ENCODE measurements at places on chromosomes 2 and 18.
A peak's percentile ranks its signal among the peaks of the same experiment; 100 is the strongest.

DNA sequence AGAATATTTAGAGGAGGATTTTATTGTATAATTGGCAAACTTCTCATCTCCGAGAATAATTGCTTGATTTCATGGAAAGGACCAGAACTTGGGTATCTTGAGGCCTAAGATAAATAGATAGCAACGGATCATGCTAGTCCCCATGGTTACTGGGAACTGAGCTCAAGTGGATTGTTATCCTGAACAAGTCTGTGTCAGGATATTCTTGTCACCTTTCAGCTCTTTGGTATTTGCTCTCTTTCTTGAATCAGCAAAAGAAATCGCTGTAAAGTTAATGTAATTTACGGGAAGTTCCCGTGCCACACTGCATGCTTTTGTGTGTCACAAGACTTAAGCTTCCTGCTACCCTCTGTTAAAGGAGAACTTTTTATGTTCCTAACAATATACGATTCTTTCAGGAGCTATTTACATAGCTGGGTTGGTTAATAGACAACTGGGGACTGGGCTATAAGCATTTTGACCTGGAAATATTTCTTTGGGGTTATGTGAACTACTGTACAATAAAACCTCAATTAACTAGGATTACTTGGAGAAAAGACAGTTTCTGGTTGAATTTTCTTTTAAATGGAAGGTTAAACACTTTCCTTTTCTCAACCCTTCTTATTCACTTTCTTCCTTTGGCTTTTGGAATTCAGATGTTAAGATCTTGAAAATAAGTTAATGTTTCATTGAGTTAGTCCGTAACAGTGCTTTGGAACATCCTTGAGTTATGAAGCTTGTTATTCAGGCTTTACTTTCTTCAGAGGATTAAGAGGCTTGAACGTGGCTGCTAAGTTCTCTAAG is 151.2 kb downstream of the FMNL2 start:
- no peak for DNase-seq

- DNase-seq = no peak
These were observed 678.9 kb upstream of the CELF4 start for GRCh38 chr18:38244480-38244879.

GRCh38 chr2:155424518-155424917 is 726.0 kb downstream of the KCNJ3 start:
- no peak for DNase-seq

GRCh38 chr2:148044322-148044721 is 23.4 kb downstream of the MBD5 start:
- no peak for DNase-seq

DNA sequence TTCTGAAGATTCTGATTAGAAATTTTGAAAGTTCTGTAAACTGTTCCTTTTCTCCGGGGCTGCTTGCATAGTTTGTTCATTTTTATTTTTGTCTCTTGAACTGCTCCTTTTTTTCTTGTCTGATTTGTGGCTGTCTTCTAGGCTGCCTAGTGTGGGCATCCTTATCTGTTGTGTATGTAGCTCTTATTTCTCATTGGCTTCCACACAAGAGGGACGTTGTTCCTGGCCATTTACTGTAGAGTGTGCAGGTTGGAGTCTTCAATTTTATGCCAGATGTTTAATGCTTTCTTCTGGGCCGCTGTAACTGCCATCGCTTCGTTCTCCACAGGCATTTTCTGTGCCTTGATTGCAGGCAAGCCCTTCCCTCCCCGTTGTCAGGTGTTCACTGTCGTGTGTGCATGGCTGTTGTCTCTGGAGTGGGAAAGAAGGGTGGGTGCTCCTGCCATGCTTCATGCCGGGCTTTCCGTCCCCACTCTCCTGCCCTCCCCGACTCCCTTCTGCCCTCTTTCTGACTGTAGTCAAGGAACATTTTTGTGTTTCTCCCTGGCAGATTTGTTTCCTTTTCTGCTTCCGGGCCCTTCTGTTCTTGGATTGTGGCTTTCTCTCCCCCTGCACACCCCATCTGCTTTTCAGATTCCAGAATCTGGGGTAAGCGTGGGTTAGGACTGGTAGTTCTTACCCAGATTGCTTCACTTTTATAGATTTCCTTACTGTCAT is 15.5 kb downstream of the CEP192 start:
- no peak for DNase-seq

GRCh38 chr2:96787411-96787810 is 26.7 kb downstream of the CNNM4 start:
- DNase-seq = no peak

- peak; percentile 57 for DNase-seq
These were observed 29.7 kb downstream of the NOL10 start for GRCh38 chr2:10659898-10660568.

DNA sequence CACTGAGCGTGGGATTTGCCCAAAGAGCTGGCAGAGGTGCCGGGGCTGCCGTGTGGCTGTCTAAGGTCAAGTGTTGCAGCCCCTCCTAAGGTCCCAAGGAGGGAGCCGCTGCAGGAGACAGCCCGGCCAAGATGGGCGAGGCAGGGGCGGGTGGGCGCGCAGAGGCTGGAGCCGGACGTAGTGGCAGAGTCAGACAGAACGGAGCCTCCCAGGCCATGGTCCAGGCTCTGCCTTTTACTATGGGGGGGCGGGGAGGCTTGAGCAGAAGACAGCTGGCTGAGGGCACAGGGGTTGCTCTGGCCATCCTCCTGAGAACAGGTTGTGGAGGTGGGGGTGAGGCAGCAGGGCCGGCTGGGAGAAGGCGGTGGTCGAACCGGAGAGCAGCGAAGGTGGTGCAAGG is 27.5 kb upstream of the PRLH start:
- no peak for DNase-seq

- no peak for DNase-seq
These were observed 5.6 kb downstream of the LGALSL start for GRCh38 chr2:64459575-64459974.

DNA sequence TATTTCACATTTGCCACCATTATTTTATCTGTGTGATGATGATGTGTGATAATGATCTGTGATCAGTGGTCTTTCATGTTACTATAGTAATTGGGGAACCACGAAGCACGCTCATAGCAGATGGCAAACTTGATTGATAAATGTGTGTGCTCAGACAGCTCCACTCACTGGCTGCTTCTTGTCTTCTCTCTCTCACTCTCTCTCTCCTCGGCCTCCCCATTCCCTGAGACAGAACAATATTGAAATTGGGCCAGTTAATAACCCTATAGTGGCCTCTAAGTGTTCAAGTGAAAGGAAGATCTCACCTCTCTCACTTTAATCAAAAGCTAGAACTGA is 60.7 kb upstream of the RAPGEF4 start:
- DNase-seq = no peak

- DNase-seq = no peak
These were observed 130.8 kb upstream of the NT5C1B start for GRCh38 chr2:18719978-18720775.

DNA sequence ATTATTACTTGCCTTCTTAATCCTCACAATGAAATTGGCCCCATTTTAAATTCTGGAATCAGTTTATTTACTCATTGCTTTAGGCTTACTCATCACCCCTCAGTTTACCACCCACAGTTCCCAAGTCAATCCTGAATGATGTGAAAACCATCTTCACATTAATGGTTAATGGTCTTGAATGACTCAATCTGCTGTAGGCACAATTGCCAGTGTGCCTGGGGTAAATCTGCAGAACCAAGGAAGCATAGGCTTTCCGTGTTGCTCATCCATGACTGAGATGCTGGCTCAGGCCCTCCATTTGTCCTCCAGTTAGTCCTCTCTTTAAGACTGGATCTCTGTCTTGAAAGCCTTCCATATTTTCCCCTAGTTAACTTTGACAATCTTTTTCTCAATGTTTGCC is 164.5 kb downstream of the PMAIP1 start:
- no peak for DNase-seq

DNA sequence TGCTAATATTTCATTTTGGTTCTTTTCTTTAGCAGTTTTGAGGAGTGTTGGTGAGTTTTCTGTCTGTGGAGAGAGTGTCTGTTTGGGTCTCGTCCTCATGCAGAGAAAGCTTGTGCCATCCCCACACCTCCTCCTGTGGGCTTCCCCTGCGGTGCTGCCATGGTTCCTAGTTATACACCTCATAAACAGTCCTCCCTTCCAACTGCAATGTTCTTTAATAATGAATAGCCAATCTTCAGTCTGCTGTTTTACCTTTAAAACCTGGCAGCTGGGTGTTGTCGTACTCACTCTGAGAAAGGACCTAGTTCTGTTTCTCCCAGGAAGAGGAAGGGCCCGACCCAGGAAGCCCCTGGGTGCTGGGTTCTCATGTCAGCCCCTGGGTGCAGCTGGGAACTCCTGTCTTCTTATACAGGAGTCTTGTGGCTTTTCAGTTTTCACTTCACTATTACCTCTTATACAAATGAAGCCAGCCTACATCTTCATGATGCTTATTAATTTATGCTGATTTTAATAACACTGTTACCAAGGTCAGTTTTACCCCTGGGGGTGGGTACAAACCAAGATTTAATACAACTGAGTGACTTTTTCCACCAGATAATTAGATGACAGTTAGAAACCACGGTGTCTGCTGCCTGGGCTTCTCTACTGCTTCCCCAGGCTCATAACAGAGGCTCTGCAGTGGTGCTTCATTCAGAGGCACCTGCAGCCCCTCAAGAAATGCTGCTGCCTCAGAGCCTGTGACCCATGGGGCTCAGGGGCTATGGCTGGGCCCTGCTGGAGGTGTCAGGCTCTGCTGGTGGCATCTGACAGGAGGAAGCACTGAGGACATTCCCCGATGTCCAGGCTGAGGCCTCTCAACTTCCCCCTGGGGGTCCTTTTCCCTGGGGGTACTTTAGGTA is 59.1 kb downstream of the COA5 start:
- DNase-seq = no peak

DNA sequence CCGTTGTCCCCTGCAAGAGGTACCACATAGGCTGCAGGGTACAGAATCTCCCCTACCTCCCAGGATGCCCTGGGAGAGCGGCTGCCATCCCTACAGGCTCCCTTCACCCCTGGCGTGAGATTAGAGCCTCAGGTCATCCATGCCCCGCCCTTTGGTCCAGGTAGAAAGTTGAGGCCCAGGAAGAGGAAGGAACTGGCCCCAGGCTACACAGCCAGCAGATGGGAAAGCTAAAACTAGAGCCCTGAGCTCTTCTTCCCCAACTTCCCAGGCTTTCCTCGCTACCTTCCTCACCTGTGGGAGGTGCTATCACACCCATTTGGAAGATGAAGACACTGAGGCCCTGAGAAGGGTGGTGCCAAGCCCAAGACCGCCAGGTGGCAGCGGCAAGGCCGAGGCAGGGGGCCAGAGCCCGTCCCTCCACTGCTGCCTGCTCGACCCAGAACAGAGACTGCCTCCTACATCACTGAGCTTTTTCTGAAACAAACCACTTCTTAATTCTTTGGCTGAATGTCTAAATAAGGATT is 25.8 kb downstream of the CIB4 start:
- DNase-seq = no peak

GRCh38 chr18:55651236-55651635 is 63.2 kb upstream of the TCF4 start:
- DNase-seq = no peak

DNA sequence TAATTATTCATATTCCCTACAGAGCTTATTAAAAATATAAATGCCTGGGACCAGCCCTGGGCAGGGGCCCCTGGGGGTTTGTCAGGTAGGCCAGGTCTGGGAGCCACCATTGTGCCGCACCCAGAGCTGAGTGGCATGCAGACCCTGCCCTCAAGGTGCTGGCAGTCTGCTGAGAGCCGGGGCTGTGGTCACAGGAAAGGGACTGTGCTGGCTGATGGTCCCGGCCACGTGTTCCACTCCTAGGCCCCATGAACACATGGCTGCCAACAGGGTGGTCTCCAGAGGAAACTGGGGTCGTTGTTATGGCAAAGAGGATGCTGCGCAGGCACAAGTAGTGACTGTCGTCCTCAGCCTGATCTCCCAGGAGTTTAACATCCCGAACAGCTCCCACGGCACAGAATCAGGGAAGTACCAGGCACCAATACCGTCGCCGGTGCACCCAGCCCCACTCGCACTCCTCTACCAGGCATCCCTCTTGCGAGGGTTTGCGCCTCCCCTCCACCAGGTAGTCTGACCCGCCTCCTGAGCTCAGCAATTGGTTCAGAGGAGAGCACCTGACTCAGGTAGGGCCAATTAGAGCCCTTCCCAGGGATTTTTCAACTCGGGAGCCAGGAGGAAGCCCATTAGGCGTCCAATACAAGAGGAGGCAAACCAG is 39.2 kb upstream of the BIN1 start:
- no peak for DNase-seq

DNA sequence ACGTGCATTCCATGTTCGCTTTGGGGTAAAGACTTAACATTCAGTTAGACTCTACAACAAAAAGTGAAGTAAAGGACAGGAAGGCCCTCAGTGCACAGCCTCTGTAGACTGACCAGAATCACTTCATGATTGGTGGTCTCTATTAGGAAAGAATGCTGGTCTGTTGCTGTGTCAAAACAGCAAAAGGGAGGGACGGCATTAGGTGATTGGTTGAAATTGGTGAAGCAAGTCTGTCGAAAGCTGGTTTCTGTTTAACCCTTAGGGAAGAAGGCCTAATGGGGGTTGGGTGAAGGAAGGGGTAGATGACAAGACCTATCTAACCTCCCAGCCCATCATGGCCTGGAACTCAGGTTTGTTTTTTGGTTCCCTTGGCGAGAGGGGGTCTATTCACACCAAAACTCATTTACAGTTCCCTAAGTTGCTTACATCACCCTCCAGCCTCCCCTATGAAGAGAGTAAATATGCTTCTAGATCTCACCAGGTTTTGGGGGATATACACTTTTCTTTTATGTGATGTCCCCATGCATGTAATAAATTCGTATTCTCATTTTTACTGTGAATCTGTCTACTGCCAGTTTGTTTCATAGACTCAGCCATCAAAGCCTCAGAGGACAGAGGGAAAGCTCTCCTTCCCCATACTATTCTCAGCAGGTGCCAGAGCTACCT is 65.6 kb downstream of the TMEM17 start:
- no peak for DNase-seq

DNA sequence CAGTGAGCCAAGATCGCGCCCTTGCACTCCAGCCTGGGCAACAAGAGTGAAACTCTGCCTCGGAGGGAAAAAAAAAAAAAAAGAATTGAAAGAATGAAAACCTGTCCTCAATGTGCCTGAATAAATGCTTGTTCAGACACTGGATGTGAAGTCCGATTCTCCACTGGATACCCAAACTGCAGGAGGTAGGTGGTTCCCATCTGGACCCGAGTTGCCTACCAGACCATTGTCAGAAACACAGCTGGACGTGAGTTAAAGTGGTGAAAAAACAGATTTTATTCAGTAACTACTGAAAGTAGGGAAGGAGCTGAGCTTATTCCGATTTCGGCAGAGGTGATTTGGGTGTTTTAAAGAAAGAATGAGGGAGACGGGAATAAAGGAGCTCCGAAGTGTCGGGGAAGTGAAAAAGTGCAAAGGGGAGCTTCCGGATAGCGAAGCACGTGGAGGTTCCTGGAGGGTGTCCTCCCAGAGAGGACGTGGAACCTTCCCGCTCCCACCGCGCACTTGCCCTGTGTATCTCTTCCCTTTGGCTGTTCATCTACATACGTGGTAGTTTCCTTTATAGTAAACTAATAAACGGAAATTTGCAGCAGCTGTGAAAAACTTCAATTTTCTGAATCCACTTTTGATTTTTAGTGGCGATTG is 10.4 kb upstream of the ZDBF2 start:
- no peak for DNase-seq
